ENCODE measurements at places on chromosomes 12 and 14.
A peak's percentile ranks its signal among the peaks of the same experiment; 100 is the strongest.

GRCh38 chr12:80101126-80101525, 1.8 kb downstream of the OTOGL start:
- no peak for DNase-seq

DNA sequence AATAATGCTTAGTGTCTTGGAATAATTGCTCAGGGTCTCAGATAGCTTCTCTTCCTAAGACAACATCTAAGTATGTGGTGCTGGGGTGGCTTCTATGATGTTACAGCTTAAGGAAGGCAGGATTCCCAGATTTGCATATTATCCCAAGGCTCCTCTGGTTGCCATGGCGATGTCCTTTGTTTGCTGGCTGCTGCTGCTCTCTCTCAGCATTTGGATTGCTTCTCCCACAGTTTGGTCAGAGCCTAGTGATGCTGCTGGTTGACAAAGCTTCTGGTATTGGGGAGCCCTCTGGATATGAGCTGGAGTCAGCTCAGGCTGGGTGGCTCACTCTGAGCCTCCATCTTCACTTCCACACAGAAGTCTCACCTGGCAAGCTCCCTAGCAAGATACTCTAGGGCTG, 56.4 kb upstream of the FBXO33 start:
- peak; percentile 64 for DNase-seq

DNA sequence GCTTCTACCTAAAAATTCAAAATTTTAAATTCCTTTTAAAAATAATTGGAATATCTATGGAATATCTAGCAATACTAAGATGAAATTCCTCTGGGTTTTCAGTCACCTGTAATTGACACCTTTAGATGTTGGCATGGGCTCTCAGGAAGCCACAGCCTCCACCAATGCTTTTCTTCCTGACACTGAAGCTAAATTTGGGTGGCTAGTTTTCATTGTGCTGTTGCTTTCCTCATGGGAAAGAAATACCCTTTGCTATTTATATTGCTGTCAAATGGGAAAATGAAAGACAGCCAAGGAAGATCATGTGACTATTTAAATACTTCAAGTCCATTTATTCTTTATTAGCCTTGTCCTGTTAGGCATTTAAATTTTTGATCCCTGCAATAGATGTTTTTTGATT, 313.0 kb downstream of the NAV3 start:
- no peak for DNase-seq

DNA sequence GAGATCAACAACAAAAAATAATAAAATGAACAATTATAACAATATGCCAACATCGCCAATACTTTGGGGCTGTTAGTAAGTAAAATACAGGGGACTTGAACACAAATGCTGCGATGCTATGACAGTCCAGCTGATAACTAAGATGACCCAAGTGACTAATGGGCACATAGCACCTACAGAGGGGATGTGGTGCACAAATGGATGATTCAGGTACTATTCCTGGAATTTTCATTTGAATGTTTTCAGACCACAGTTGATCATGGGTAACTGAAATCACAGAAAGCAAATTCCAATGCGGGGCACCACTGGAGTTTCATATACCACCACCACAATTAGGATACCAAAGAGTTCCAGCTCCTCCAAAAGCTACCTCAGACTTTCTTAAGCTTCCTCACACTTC, 82.9 kb downstream of the RCOR1 start:
- DNase-seq: no peak

GRCh38 chr12:46981622-46982021, 97.8 kb upstream of the PCED1B start:
- DNase-seq: no peak

DNA sequence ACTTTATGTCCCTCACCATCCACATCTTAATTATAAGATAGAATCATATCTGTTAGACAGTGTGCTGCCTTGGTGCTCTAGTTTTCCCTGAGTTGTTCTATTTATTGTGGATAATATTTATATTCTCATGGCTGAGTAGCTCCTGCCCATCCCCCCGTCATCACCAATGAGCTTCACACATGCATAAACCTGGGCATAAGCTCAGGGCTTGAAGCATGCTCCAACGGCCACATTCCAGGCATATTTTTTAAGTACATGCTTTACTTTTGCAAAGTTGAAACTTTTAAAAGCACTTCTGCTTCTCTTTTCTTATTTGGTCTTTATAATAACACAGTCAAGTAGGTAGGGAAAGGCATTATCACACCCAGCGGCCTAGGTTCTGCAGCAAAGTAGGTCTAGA, 3.4 kb upstream of the FBXO34 start:
- DNase-seq: no peak

DNA sequence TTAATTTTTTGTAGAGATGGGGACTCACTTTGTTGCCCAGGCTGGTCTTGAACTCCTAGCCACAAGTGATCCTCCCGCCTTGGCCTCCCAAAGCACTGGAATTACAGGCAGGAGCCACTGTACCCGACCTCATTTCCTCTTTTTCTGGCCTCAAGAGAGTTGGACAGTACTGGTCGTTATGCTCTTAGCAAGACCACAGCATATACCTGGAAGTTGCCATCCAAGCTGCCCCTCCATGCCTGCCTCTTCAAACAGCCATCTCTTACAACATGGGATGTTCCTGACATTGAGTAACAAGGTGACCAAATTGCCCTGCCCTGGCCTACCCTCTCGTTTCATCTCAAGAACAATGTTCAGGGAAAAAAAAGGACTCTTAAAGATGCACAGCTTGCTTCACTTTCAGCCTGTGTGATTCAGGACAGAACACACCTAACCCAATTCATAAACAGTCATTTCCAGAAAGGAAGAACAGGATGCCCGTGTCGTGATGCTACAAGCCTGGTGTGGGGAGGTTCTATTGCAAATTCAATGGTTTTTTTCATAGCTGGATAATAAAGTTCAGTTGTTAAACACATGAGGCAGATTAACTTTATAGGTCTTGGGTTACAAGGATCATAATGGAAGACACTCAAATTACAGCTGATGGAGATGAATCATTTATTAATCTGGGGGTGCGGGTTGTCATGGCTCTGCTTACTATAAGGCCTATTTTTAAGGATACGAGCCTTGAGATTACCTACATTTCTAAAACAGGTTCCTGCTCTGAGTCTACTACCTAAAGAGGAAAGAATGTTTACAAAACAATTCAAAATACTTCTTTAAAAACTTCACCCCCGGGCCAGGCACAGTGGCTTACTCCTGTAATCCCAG, 11.9 kb downstream of the GLTP start:
- no peak for DNase-seq

DNA sequence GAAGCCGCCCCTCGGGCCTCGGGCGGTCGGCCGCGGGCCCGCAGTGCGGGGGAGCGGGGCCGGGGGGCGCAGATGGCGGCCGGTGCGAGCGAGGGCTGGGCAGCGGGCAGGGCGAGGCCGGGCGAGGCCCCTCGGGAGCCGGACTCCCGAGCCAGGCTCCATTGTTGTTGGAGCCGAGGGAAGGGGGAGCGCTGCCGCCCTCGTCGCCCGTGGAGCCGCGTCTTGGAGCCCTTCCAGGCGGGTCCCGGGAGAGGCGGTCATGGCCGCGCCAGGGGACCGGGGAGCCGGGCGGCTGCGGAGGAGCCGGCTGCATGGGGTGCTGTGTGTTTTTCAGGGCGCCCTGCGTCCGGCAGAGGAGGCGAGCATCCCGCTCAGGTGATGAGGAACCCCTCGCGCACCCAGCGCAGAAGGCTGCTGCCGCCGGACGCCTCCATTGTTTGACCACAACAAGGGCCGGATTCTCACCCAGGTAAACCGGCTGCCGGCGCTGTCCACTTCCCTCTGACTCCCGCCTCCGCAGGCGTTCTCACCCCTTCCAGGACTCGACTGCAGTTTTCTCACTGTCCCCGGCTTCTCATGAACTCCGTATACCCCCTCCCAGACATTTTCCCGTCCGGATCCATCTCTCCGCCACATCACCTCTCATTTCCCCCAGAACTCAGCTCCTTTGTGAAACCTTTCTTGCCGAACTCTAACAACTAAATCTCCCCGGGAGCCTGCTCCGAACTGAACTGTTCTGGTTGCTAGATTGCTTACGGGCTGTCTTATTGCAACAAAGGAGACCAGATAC, 732 bp downstream of the ZNF664 start:
- peak; percentile 85 for DNase-seq

- DNase-seq: no peak
These were observed 50.5 kb downstream of the KIF26A start for GRCh38 chr14:104188727-104189400.

DNA sequence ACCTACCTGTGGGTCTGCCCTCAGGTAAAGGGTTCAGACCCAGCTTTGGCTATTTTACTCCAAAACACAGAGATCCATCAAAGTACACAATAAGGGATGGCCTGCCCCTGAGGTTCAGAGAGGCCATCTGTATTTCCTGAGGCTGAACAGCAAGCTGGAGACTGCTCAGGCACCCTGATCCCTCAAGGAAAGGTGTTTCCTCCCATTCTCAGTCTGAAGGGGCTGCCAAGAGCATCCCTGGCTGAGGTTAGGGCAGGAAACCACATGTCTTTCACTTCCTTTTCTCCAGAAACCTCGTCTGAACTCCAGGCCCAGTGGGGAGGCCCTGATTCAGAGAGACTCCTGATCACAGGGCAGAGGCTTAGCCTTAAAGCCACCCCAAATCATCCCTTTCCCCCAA, 1.5 kb downstream of the RILPL1 start:
- DNase-seq: no peak

GRCh38 chr12:58967561-58967960, 47.3 kb upstream of the LRIG3 start:
- no peak for DNase-seq

DNA sequence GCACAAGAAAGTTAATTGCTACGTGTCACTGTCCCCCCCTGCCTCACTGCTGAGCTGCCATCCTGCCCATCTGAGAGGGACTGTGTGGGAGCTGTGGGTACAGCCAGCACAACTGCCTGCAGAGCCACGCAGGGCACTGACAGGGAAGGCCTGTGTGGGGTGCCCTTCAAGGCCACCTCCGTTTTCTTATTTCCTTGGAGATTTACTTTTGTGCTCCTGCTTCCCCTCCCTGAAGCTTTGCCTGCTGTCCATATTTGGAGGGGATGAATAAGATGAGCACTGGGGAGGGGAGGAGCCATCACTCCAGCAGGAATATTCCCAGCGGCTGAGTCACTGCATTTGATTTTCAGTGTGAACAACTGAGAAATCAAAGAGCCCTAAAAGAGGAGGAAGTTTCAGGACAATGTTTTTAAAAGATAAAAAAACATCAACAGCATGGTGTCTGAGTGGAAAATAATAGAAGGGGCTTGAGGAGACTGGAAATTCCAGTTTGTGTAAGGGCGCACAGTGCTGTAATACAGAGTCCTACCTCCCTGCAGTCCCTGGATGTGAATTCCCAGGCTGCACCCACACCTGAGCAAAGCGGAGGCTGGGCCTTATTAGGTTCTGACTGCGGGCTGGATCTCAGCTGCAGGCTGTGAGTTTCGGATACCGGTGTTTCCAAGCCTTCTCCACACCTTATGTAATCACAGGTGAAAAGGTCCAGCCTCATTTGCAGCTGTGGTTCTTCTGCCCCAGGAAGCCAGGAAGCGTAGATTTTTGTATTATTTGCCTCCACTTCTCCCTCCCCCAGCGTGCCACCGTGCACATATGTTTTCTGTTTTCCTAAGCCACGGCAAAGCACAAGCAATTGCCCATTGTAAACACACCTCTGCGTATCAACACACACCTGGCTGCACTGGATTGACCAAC, 192.6 kb upstream of the BCL2L14 start:
- peak; percentile 86 for DNase-seq

DNA sequence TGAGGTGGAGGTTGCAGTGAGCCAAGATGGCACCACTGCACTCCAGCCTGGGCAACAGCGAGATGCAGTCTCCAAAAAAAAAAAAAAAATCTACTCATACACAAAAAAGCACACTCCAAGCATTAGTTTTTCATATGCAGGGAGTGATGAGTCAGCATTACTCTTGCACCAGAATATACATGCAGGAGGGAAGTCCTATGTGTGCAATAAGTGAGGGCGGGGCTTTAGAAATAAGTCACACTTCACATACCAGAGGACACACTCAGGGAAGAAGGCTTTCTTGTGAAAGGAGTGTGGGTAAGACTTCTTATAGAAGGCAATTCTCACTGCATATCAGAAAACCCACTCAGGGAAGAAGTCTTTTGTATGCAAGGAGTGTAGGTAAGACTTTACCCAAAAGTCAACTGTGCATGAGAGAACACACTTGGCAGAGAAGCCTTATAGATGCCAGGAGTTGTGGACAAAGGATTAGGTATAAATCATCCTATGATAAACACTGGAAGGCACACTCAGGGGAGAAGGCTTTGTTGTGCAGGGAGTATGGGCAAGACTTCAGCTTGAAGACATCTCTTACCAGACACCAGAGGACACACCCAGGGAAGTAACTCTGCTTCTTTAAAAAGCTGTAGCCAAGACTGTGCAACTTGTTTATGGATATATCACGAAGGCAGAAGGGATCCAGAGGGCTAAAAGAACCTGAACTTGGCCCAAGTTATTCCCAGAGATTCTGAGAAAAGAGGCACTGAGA, 50.5 kb downstream of the ATF7 start:
- DNase-seq: no peak

GRCh38 chr14:22830443-22831010, 840 bp downstream of the MRPL52 start:
- no peak for DNase-seq

GRCh38 chr12:104985206-104985605, 910 bp upstream of the NOPCHAP1 start:
- no peak for DNase-seq

DNA sequence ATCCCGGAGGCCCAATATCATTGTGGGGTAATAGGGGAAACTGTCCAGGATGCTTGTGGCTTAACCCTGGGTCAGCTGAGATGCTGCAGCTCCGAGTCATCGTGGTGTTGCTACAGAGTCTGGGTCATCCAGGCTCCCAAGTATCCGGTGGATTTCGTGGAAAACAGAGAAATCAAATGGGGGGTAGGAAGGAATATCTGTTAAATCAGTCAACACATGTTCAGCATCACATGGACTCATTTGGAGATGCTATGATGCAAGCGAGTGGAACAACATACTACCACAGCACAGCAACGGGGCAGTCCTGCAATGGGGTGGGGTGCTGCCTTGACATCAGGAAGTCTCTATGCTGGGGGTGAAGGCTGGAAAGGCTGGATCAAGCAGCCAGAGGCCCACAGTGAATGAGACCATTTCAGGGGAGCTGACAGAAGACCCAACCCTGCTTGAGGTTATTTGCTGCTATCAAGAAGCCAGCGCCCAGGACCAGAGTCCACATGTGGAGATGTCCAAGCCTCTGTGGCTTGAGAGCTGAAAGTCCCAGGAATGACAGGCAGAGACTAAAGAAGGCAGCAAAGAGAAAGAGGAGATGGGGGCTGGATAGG, 22.9 kb downstream of the VDR start:
- DNase-seq: peak; percentile 91

DNA sequence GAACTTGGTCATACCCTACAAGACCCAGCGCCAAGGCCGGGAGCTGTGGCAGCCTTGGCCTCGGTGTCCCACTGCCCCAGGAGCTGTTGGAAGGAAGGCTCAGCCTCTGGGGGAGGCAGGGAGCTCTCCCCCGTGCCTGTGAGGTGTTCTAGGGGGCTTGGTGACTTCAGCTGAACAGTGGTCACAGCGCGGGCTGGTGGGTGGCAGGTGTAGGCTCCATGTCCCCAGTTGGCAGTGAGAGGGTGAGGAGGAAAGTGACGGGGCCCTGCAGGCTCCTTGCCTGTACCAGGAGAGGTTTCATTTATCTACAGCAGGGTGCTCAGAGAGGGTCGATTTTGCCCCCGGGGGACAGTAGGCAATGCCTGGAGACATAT, 47.5 kb downstream of the DLK1 start:
- peak; percentile 45 for DNase-seq

GRCh38 chr14:61326847-61327246, 5.5 kb downstream of the PRKCH start:
- peak; percentile 71 for DNase-seq
